Smooth muscle cell of trachea (primary cell): ENCODE measurements at places on chromosomes 7 and 10. TPM values are rescaled to one million over a fixed set of nuclear protein-coding genes. Genes with fewer than 3 reads are reported as not detected.

Gene HMX3
- total RNA-seq = not detected in 2 replicates

Gene MRPS33
- 23.0 and 36.2 TPM in 2 replicates for total RNA-seq

Gene CALHM2
- total RNA-seq = 23.3 and 51.3 TPM in 2 replicates

Gene CUZD1
- total RNA-seq = 0.58 and 0.66 TPM in 2 replicates

Gene WAPL
- total RNA-seq = 36.9 and 47.3 TPM in 2 replicates

Gene ZNF786
- total RNA-seq = 4.2 and 7.1 TPM in 2 replicates

Gene DDC
- not detected in 2 replicates for total RNA-seq

Gene LHPP
- total RNA-seq = 14.9 and 17.6 TPM in 2 replicates

Gene HOXA10
- total RNA-seq = 0.15 TPM in 1 of 2 replicates, not detected in the other

Gene IL15RA
- total RNA-seq = 3.5 and 13.7 TPM in 2 replicates

Gene DPCD
- 29.4 and 59.6 TPM in 2 replicates for total RNA-seq

Gene SYT15
- under 0.01 and 0.15 TPM in 2 replicates for total RNA-seq

Gene MKX
- 0.83 TPM in 1 of 2 replicates, not detected in the other for total RNA-seq

Gene ARHGAP21
- 152 and 184 TPM in 2 replicates for total RNA-seq

Gene NPY4R2
- 0.17 TPM in 1 of 2 replicates, not detected in the other for total RNA-seq

Gene ABHD11
- 11.6 and 19.6 TPM in 2 replicates for total RNA-seq
